ENCODE measurements at places on chromosomes 6 and 20.

GRCh38 chr6:91497770-91498169 is 910.9 kb upstream of the MAP3K7 start:
- DNase-seq: no peak

DNA sequence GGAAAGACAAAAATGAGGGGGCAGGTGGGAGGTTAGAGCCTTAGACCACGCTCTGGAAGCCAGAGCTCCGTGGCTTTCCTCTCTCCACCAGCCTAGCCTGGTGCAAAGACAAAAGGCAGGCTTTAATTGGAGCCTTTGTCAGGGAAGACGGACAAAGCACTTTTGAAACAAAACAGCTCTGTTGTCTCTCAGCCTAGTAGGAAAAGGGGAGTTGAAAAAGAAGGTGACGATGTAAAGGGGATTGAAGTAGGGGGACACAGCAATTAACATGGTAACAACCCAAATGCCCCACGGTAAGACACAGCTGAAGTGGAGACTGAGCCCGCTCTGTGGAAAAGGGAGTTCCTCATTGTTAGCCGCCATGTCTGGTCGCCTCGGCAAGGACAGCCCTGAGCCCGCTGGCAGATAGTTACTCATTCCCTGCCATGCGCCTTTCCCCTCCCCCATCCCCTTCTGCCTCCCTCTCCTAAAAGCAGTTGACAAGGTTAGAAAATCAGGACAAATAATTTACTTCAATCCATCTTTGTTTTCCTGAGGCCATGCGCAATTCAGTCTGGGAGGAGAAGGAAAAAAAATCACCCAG is 93.0 kb downstream of the TCP11 start:
- DNase-seq: no peak

- DNase-seq: no peak
These were observed 5.4 kb downstream of the GLP1R start for GRCh38 chr6:39053854-39054576.

GRCh38 chr6:15073344-15073789 is 172.5 kb upstream of the JARID2 start:
- no peak for DNase-seq

DNA sequence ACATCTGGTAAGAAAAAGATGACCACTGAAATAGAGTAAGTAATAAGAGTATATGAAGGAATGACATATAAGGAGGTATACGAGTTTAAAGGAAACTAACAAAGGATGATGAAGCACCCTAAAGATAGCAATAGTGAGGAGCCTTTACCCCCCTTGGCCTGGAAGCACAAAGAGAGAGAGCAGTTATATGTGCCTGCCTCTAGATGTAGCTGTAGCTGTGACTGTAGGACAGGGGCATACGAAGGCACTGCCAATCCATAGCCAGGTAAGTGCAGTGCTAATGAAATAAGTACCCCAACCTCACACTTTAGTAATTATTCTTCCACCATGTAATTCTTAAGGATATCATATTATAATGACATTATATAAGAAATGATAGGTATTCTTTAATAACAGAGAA is 90.1 kb upstream of the FKBP1C start:
- DNase-seq: no peak

GRCh38 chr6:107786179-107786578 is 37.9 kb downstream of the SCML4 start:
- DNase-seq: no peak

GRCh38 chr6:83536034-83536646 is 23.8 kb downstream of the PRSS35 start:
- DNase-seq: peak; percentile 28

GRCh38 chr20:46377518-46377917 is 28.9 kb downstream of the ELMO2 start:
- DNase-seq: no peak

DNA sequence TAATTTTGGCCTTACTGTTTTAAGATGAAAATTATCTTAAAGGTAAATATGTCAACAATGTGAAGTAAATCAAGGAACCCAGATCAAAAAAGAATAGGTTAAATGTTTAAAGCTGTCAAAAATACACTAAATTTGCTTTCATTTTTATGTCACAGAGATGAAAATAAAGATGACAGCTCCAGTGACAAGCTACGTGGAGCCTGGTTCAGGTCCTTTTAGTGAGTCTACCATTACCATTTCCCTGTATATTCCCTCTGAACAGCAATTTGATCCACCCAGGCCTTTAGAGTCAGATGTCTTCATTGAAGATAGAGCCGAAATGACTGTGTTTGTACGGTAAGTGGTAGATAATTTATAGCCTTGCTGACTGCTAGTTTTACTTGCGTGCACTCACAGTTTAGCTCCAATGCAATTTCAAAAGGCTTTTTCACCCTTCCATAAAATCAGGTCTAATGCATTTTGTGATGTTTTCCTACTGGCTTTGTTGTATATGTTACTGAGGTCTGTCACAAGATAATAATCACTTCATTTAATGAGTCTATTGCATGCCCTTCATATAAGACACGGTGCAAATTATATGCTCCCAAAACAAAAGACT is 1.9 kb downstream of the HEBP2 start:
- DNase-seq: no peak

DNA sequence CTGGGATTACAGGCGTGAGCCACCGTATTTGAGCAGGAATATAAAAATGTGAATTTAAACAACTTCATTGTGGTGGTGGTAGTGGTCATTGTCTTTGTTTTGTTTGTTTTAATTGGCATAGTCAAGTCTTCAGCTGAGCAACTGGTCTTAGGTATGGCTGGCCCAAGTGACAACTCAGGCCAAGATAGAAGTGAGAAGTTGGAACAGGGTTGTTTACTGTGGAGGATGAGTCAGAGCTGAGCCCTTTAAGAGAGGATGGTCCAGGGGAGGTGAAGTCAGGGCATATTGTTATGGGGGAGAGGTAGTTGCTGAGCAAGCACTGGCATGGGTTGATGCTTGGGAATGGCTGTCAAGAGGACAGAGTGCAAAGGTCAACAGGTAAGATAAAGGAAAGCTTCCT is 308.2 kb downstream of the FARS2 start:
- no peak for DNase-seq
